ENCODE measurements at places on chromosomes 5 and 9.

GRCh38 chr9:83960991-83961390, 19.0 kb downstream of the HNRNPK start:
- DNase-seq = no peak

- DNase-seq = no peak
Measured at GRCh38 chr5:71977311-71977710, 130.0 kb upstream of the MAP1B start.

- no peak for DNase-seq
Measured at GRCh38 chr5:30667293-30667692, 526.2 kb upstream of the CDH6 start.

GRCh38 chr9:91177661-91178280, 183.9 kb downstream of the AUH start:
- no peak for DNase-seq

Data from thymus (tissue), 14 donors.